ENCODE measurements at places on chromosomes 1 and 21.

GRCh38 chr1:85274969-85275453, 1.4 kb downstream of the BCL10 start:
- no peak for DNase-seq

- no peak for DNase-seq
Observed at GRCh38 chr21:33155422-33155821, 74.3 kb upstream of the IFNAR2 start.

GRCh38 chr1:241608379-241609033, 31.7 kb downstream of the CHML start:
- DNase-seq, result no peak

DNA sequence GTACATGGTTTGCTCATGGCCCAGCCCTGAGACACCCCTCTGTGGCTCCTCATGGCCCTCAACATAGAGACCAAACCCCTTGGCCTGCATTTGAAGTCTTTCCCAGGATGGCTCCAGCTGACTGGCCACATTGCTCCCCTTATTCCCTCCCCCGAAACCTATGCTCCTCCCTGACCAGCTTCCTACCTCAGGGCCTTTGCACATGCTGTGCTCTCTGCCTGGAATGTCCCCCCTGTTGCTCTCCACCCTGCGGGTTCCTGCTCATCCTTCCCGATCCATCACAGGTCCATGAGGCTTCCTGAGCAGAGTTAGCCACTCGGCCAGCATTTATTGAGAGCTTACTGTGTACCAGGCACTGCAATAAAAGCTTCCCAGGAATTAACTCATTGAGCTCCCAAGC, 70.9 kb upstream of the SELENON start:
- DNase-seq, result no peak

DNA sequence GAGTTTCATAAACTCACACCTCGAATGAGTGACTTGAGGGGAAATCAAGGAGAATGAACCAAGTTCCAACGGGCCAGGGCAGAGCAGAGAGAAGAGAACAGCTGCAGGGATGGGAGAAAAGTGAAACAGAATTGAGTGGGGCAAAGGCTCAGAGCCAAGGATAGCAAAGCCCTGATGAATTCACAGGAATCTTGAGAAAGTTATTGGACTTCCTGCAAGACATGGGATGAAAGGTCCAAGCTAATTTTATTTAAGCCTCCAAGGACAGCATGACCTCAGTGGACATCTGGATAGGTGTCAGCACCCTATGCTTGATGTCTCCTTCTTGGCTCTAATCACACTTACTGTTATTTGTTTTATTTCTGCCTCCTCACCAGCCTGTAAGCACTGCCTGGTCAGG, 43.0 kb upstream of the RAVER2 start:
- no peak for DNase-seq

- DNase-seq, result no peak
Observed at GRCh38 chr1:240866724-240867123, 254.8 kb upstream of the GREM2 start.

DNA sequence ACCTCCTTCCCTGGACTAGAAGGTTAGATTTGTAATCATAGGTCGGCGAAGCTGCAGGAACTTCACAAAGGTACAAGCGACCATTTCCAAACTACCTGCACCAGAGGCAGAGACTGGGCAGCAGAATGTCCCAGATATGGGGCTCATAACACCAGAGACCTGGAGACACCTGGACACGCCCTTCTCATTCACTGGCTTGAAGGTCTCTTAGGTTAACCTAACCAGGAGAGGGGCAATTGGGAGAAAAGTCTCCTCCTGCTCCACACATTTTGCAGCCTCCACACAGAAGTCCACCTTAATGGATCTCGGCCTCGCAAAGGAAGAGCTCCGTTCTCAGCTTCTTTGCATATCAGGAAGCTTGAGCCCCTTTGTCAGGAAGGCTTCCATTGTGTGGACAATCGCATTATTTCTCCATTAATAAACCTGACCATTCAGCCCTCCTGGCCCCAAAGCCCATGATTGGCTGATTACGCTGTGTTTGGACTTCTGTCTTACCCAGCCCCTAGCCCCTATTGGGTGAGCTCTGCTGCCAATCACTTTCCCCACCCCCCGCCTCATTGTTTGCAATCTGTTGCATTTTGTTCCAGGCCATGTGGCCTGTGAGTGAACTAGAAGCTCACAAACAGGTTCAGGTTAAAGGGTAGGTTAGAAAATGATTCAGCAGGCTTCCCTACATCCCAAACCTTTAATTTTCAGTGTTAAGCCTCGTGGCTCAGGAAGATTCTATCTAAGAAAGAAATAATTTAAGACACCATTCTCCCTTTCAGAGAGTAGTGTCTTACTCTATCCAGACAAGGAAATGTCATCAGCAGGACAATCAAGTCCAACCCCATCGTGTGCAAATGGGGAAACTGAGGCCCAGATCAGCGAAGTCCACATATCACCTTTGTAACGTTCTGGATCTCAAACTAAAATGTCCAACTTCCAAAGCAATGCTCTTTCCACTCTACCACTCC, 2.8 kb downstream of the MYCL start:
- DNase-seq, result no peak

GRCh38 chr1:185473186-185473585, 156.1 kb upstream of the IVNS1ABP start:
- DNase-seq, result no peak

- DNase-seq, result no peak
Observed at GRCh38 chr1:215473943-215474342, 93.2 kb upstream of the KCTD3 start.

GRCh38 chr1:1080951-1081310, 6.8 kb upstream of the RNF223 start:
- peak; percentile 35 for DNase-seq

DNA sequence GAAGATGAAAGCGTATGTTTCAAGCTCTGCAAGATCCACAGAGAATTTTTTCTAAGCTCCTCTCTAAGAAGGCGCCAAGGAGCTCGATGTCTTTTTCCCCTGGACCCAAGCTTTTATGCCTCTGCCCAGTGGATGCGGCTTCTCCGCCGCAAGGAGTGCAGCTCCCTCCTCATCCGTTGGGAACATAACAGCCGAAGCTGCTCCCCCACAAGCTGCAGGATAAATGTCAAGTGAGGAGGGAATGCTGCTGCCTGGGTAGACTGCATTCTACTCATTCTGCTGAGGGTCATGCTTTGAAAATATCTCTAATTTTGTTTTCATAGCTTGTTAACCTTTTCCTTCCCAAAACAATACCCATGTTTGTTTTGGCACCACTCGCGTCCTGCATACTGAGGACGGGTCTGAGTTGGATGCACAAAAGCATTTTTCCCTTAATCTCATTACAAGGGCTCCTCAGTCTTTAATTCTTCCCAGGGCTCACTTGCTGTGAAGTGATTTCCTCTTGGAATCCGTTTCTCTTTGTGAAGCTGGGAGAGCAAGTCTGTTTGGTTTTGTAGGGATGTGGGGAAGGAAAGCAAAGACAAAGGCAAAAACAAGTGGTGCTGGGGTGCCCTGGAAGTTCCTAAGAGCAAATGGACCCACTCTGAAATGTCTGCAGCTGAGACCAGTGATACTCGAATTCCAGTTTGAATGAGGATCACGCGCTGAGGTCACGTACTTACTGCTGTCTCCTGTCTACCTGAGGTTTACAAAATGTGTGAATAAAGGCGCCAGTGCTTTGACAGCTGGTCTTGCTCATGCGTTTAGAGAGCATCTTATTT, 134.0 kb upstream of the IRF2BP2 start:
- no peak for DNase-seq

GRCh38 chr1:221366495-221367110, 375.3 kb downstream of the DUSP10 start:
- no peak for DNase-seq

GRCh38 chr1:8930116-8930515, 15.6 kb upstream of the CA6 start:
- no peak for DNase-seq

- DNase-seq, result no peak
Observed at GRCh38 chr1:4379451-4380175, 274.8 kb upstream of the AJAP1 start.

DNA sequence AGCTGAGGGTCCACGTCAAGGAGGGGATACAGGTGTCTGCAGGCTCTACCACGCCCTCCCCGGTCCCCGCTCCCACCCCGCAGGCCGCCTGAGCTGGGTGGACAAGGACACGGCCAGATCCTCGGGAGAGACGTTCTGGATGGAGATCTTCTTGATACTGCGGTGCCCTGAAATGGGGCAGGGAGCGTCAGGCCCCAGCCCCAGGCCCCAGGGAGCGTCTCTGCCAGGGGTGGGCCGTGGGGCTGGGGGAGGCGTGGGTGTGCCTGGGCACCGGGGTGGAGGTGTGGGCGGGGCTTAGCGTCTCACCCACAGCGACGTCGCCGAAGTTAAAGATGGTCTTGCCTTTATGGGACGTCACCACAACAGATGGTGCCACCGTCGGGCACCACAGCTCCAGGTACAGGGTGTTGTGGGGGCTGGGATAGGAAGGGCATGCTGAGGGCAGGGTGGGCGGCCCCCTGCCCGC, 7.3 kb upstream of the TMEM52 start:
- no peak for DNase-seq

- DNase-seq, result no peak
Observed at GRCh38 chr1:6123083-6123482, 57.0 kb downstream of the CHD5 start.

DNA sequence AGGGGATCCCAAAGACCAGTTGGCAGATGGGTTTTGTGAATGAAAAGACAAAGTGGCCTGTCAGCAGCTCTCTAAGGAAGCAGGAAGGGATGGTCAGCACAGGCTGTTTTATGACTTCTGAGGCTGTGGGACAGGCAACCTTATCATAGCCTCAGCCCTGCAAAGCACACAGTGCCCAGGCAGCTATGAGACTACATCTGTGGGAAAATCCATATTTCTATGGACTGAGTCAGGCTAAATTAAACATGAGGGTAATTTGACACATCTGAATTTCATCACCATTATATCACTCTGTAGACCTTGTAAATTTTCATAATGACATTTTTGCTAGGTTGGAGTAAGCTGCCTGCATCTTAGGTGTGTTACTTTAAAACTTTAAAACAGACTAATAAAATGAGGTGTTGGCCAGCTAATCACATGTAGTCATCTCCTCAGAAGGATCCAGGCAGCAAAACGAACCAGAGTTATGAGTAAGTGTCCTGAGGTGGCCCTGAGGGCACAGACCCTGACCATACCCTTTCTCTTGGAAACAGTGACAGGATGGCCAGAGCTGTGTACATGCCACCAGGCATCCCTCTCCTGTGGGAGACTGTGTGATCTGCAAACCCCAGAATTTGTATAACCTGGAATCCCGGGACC, 14.6 kb downstream of the NGF start:
- DNase-seq, result no peak

DNA sequence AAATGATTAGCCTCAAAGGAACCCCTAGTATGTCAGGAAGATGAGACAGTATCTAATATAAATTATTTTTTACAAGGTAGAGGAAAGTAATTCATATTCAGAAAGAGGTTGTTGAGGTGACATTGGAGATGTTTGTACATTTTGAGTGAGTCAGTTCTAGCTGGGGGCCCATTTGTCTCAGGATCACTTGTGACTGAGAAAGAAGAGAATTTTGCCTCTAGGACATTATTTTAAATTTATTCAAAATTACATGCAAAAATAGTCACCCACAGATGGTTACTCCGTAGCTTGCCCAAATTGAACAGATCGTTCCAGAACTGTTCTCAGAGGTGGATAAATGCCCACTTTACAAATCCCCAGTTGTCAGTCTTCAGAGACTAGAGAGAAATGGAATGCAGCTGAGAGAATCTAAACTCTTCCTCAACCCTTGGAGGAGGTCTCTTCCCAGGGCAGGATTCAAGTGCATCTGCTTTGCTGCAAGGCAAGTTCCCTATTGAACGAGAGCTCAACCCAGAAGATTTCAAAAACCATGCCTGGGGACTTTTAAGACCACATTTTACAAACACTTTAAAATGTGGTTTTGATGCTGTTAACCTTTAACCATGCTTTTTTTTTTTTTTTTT, 987.8 kb upstream of the ADAMTS5 start:
- DNase-seq, result no peak

DNA sequence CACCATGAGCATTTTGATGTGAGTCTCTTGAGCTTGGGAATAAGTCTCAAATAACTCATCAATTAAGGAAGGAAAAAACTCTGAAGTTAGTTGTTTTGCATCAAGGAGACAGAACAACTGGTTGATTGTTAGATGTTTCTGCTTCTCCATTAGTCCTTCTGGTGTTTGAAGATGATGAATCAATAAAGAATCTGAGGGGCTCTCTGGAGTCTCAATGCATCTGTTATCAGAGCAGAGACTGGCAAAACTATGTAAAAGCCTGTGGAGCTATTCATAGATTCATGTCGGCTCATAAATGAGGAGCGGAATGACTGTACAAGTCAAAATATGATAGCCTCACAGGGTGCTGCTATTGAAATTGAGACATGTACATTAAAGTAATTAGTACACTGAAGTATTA, 73.3 kb upstream of the ZC3H11B start:
- DNase-seq, result no peak

DNA sequence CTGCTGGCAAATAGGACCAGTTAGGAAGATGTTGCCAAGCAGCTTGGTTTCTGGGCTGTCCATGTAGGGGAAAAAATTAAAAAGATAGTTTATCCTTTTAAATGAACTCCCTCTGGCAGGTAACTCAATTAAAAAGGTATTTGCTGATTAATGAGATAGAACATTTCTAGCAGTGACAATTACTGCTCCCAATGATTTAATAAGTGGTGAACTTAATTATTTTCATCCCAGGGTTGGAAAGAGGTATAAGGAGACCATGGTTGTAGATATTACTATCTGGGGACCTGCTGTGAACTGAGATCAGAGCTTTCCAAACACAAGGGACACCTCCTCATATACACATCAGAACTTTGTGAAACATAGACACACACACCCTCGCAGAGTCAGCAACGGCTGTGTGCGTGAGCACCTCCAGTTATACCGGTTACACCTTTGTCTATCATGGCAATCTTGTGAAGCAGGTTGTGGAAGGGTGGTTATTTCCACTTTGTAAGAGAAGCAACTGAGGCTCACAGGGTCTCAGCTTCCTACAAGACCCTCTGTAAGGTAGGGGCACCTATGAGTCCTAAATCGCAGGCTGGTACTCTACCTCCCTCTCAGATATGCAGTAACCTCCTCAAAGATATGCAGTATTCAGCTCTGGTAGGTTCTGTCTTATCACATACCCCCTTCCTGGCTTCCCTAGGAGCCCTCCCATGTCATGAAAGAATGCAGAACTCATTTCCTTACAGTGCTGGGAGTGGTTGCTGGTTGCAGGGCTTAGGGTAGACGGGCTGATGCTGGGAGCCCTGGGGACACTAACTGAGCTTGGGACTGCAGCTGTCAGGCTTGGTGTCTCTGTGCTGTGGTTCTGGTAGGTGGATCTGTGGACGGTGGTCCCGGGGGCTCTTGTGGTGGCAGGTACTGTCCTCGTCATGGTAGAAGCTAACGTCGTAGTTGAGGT, 18.5 kb upstream of the MAGOH start:
- no peak for DNase-seq

GRCh38 chr1:4710592-4711415, 56.4 kb downstream of the AJAP1 start:
- DNase-seq, result no peak

Data from activated T-cell treated with anti-CD3 and anti-CD28 coated beads, Interleukin-2, amount 50 U/mL, for 24 hours (primary cell).